SK-N-SH (cell line): ENCODE measurements at places on chromosomes 2 and 18. TPM values are rescaled to one million over a fixed set of nuclear protein-coding genes. Genes with fewer than 3 reads are reported as not detected.

DNA sequence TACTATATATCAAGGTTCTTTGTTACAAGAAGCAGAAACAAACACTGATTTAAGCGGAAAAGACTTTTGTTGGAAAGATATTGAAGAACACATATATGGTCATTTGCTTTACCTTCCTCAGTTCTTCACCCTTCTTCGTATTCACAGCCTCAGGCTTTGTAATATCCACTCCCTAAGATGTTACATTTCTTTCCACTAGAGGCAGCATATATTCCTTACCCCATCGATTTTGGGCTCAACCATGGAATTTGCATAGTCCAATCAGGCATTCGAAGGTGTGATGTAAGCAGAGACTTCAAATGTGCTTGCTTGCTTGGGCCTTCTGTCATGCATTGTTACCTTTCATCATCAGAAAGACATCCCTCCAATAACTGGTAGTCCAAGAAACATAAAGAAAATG, 287.4 kb downstream of the PID1 start:
- no peak for DNase-seq

DNA sequence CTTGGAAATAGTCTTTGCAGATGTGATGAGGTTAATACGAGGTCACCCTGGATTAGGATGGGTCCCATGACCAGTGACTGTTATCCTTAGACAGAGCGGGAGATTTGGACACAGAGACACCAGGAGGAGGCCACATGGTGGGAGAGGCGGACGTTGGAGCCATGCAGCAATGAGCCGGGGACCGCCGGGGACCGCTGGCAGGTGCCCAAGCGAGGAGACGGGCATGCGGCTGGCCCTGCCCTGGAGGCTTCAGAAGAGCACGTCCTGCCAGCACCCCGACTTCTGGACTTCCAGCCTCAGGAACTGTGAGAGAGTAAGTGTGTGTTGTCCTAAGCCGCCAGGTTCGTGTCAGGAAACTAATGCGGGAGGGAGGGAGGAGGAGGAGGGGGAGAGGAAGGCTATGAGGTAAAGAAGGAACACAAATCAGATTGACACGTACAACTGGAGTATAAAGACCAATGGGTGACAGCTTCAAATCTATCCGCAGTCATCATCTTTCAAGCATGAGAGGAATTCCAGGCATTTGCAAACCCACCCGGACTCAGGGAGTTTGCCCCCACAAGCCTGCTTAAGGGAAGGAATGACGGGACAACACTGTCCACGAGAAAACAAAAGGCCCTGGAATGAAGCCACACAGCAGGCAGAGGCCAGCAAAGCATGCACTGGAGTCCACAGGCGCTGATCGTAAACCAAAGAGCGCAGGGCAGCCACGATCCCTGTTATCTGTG, 11.6 kb upstream of the BOK start:
- DNase-seq, result peak; percentile 52

GRCh38 chr2:177242121-177242987, 22.2 kb downstream of the NFE2L2 start:
- peak; percentile 25 for DNase-seq

- no peak for DNase-seq
Measured at GRCh38 chr2:66865161-66865560, 430.2 kb downstream of the MEIS1 start.

GRCh38 chr18:74790451-74790850, 192.8 kb downstream of the ZNF407 start:
- no peak for DNase-seq

DNA sequence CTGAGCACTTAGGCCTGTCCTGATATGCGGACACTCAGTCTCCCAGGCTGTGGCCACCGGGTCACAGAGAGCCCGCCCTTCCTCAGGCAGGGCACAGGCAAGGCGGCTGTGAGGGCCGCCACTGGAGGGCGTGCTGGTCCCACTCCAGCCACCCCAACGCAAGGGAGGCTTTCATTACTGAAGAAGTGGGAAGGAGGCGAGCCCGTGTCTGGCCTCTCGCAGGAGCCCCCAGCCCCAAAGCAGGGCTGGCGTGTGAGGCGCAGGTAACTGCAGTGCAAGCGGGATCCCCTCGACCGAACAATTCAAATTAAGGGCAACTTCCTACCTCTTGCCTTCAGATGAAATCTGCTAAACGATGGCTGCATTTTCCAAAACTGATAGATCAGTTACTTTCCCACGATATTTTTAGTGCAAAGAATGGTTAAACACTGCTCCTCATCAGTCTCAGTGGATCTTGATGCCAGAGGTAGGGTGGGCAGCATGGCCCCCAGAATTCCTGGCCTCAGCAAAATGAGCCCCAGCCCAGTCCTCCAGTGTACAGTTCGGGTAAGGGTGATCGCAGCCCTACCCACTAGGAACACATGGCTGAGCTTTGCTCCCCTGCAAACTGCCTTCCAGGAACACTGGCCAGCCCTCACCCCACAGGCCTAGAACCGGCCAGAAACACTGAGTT, 97.2 kb downstream of the SEPTIN10 start:
- DNase-seq, result peak; percentile 67

GRCh38 chr2:216572582-216573578, 60.3 kb upstream of the IGFBP2 start:
- DNase-seq, result no peak

- no peak for DNase-seq
Measured at GRCh38 chr2:115939902-115940301, 1497.5 kb downstream of the DPP10 start.

- no peak for DNase-seq
Measured at GRCh38 chr2:232482301-232483238, 5.1 kb downstream of the ECEL1 start.

The CCT4 gene
- 75.0 and 75.1 TPM in 2 replicates for polyA plus RNA-seq

The GPR35 gene
- polyA plus RNA-seq, result 1.2 and 1.3 TPM in 2 replicates

The TXNL4A gene
- 86.9 and 158 TPM in 2 replicates for polyA plus RNA-seq

The AFF3 gene
- polyA plus RNA-seq, result 0.24 and 0.36 TPM in 2 replicates

DNA sequence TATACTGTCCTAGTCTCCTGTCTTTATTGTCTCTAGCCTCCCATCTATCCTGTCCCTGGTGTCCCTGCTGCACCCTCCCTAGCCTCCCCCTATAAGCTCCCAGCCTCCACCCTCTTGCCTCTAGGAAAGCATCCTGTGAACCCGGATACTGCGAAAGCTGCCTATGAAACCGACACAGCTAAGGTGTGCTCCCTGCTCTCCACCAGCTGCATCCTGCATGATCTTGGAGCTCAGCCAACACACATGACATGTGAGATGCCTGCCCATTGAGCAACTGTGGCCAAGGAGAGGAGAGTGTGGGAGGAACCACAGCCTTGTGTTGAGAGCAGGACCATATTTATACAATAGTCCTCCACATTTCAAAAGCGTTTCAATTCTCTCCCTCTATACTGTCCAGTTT, 187.1 kb downstream of the ZBTB7C start:
- DNase-seq, result peak; percentile 40

GRCh38 chr2:2182551-2183071, 148.5 kb downstream of the MYT1L start:
- peak; percentile 80 for DNase-seq

The ECEL1 gene
- not detected in 2 replicates for polyA plus RNA-seq

The RAB12 gene
- 10.9 and 11.0 TPM in 2 replicates for polyA plus RNA-seq

- DNase-seq, result no peak
Measured at GRCh38 chr2:144738749-144739148, 218.8 kb upstream of the ZEB2 start.

DNA sequence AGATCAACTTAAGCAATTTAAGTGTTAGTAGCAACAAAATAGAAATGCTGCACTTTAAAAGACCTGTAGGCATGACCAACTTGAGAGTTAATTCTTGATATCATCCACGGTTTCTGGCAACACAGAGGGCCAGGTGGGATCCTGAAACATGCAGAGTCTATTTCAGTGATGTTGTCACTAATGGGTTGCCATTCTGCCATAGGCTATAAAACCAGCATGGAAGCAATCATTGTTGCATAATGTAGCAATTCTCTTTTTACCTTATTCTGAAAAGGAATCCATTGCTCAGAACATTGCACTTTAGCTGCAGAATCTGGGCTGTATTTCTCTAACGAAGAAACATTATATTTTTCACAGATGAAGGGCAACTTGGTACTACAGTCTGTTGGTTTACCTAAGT, 53.9 kb upstream of the CD302 start:
- DNase-seq, result no peak

The IL37 gene
- not detected in 2 replicates for polyA plus RNA-seq

- no peak for DNase-seq
Measured at GRCh38 chr2:30684026-30684425, 123.2 kb downstream of the CAPN13 start.

GRCh38 chr2:183093857-183094657, 15.5 kb downstream of the DUSP19 start:
- DNase-seq, result no peak

The RGPD3 gene
- polyA plus RNA-seq, result 0.05 and 0.06 TPM in 2 replicates

GRCh38 chr2:5617796-5618195, 74.4 kb upstream of the SOX11 start:
- no peak for DNase-seq

DNA sequence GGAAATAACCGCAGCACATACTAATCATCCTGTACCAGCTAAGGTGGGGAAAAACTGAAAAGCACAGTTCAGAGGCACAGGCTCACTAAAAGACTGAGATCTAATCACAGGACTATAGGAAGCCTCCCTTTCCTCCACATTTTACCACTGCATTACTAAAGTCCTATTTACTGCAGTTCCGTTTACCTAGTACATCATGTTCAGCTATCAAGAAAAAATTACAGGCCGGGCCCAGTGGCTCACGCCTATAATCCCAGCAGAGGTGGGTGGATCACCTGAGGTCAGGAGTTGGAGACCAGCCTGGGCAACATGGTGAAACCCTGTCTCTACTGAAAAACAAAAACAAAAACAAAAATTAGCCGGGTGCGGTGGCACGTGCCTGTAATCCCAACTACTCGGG, 11.0 kb upstream of the NBEAL1 start:
- DNase-seq, result no peak

DNA sequence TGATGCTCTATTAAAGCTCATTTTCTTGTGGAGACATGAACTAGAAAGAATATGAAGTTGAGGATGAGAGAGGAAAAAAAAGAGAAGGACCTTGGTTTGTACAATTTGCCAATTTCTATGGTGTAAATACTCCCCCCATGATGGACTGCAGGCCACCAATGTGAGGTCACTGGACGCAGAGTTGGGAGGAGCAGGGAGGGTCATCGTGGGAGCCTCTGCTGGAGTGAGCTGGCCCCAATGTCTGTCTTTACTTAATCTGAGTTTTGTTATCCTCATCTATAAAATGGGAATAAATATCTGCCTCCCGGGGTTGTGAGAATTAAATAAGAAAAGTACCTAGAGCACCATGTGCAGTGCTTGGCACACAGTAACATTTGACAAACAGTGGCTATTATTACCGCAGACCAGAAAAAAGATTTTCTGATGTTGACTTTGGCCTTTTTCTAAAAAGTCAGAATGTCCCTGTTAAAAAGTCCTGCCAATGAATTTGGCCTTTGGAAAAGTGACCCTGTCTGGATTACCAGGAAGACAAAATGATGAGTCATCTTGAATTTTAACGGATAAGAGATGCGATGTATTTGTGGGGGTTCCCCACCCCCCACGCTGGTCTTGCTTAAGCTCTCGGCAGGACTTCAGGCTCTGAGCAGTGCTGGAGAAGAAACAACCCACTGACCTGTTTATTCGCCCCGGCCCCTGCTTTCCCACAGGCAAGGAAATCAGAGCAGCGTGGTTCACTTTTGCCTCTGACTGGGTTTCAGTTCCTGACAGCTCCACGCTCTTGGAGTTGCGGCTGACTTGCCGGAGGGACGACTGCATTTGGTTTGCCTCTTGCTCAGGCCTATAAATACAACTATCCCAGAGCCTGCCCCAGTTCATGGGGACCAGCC, 50.3 kb upstream of the FOSL2 start:
- no peak for DNase-seq

DNA sequence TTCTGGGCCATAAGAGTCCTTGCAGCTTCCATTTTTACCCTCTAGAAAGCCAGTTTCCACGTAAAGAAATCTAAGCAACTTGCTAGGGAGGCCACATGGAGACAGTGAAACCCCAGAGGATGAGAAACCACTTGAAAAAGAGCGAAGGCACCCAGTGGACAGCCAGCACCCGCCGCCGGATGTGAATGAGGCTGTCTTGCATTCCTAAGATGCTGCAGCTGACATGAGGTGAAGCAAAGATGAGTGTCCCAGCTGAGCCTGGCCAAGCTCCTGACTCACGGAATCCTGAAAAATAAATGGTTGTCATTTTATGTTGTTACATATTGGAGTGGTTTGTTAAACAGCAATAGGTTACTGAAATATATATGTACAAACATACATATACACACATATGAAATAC, 65.9 kb upstream of the STPG4 start:
- no peak for DNase-seq

DNA sequence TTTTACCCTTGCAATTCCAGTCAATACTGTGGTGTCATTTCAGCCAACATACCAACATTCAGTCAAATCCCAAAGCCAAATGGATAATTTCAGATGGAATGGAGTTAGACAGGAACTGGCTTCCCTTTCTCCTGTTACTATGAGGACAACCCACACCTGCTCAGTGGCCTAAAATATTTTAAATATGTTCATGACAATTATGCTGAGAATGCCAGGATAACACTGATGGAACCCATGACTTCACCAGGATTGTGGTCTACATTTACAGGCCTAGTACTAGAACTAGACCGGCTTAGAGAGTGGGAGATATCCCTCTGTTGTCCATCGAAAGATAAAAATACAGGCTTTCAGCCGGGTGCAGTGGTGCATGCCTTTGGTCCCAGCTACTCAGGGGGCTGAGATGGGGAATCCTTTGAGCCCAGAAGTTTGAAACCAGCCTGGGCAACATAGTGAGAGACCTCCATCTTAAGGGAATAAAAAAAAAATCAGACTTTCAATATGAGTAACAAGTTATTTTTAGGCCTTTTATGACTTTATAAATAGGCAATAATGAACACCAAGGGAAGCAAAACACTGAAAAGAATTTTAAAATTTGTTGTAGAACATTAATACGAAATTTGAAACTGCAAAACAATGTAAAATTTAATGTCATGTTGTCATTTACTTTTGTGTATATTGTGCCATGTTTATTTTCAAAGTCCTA, 14.2 kb downstream of the GPATCH11 start:
- no peak for DNase-seq

GRCh38 chr2:212686285-212686895, 147.8 kb upstream of the ERBB4 start:
- DNase-seq, result peak; percentile 53

DNA sequence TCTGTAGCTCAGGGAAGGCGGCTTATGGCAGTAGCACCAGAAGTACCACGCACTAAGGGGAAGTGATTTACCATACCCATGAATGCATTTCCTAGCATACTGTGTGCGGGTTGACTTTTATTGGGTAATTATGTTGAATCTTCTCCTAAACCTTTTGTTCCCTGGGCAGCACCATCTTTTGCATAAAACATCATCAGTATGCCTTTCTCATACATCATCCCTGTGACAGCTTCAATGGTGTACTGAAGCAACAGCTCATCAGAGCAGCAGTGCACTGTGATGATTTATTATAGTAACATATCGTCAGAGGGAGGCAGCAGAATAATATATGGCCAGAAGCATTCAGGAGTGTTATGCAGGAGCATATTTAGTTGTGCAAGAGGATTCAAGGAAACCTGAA, 204.9 kb downstream of the CDH7 start:
- DNase-seq, result no peak

DNA sequence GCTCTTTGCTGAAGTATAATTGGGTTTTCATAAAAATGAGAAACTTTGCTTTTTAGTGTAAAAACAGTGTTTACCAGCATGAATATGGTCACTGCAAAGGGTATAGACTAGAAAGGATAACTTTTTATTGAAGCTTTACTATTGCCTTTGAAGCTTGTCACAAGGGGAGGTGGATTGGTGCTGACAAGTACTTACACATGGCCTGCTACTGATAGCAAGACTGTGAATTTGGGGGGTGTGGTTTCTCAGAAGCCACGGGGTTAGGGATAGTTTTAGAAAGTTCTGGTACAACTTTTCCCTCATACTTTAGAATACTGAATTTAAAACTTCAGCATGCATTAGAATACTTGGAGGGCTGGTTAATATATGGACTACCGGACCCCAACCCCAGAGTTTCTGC, 294.1 kb downstream of the SOCS6 start:
- DNase-seq, result no peak

The AQP12A gene
- not detected in 2 replicates for polyA plus RNA-seq
